Fibroblast of the aortic adventitia (primary cell): ENCODE measurements at places on chromosomes 12 and 14. TPM values are rescaled to one million over a fixed set of nuclear protein-coding genes. Genes with fewer than 3 reads are reported as not detected.

Gene TRAF3
- total RNA-seq: 19.3 and 21.5 TPM in 2 replicates

GRCh38 chr14:67815573-67816225, 691 bp downstream of the ZFYVE26 start:
- DNase-seq: peak; percentile 57

GRCh38 chr12:46585854-46586621, 213.5 kb upstream of the SLC38A2 start:
- peak; percentile 70 for DNase-seq

Gene SUOX
- total RNA-seq: 20.4 and 40.4 TPM in 2 replicates

Gene POTEM
- not detected in 2 replicates for total RNA-seq

Gene SMIM41
- 0.27 and 0.98 TPM in 2 replicates for total RNA-seq

Gene CD69
- total RNA-seq: not detected in 2 replicates

GRCh38 chr12:65586796-65587195, 237.5 kb upstream of the HMGA2 start:
- DNase-seq: no peak

DNA sequence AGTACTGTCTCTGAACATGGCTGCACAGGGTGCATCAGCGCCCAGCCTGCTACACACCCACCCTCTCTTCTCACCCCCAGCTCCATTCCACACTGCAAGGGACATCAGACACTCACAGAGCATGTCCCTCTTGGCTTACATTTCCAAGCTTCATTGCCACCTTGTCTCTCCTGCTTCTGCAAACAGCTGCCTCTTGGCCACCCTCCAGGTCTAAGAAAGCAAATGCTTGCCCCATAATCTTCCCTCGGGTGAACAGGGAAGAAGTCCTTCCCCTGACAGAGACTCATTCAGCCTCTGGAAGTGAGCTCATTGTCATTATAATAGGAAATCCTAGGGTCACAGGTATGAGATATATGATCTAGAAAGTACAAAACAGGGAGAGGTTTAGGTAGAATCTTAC, 505.2 kb downstream of the RMST start:
- no peak for DNase-seq

DNA sequence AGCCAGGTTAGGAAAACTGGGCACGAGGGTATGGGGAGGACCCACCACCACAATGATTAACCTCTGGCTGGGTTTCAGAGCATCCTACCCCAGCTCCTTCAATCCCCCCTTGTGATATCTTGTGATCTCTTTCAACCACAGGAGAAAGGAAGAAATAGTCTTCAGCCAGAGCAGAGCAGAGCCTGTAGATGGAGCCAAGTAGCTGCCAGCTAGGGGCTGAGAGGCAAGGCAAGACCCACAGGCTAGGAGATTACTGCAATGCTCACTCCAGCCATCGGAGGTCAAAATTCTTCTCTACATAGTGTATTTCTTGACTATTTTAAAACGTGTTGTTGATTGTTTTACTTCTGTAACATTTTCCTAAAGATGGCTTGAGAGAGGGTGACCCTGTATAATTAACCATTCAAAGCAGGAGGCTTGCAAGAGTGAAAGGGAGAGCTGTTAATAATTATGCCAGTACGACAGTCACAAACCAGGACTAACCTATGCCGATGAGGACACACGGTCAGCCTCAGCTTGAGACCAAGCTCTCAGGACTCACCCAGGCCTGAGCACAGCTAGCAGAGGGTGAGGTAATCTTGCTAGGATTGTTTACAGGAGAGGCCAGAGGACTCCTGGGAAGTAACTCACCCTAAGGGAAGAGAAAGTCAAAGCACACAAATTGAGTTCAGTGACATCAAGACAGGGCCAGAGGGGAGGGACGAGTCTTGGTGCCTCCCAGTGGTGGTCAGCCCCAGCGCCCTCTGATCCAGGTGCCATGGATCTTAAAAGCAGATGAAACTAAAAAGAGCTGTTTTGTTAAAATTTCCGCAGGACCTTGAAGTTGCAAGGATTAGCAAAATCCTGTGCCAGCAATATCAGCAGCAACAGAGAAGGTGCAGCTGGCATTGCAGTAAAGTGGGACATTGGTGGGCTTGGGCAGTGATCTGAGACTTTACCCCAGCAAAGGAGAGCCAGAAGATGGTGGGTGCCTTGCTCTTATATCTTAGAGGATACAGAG, 29.8 kb upstream of the CDKN3 start:
- DNase-seq: peak; percentile 71

DNA sequence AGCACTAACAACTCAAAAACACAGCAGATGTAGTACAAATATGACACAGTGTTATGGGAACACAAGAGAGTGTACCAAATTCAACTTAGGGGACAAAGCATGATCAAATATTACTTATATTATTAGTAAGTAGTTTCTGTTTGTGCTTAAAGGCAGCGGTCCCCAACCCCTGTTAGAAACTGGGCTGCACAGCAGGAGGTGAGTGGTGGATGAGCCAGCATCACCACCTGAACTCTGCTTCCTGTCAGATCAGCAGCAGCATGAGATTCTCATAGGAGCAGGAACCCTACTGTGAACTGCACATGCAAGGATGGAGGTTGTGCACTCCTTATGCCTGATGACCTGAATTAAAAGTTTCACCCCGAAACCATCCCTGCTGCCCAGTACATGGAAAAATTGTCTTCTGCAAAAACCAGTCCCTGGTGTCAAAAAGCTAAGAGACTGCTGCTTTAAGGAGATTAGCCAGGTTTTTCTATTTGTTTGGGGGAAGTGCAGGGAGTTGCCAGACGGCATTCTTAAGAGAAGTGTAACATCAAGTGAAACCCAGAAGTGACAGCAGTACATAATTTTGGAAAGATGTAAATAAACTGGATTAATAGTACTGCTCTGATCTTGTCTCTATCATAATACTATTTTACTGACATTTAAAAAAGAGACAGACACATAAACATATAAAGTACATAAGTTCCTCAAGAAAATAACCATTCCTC, 26.7 kb downstream of the GTF2A1 start:
- DNase-seq: no peak

DNA sequence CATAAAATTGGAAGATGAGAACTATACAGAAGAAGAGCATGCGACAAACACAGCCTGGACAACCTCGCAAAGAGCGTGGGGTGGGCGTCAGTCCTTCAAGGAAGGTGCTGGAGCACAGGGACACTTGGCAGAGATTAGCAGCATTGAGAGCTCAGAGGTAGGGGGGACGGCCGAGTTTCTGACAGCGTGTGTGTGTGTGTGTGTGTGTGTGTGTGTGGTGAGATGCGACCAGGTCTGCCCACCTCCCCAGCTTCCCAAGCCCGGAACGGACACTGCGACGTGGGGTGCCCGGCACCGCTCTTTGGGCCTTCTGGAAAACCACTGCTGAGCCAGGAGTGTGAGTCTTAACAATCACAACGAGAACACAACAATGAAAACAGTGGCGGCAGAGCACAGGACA, 17.9 kb upstream of the FBXO21 start:
- no peak for DNase-seq

GRCh38 chr12:1924996-1925683, 6.7 kb upstream of the CACNA2D4 start:
- DNase-seq: no peak

DNA sequence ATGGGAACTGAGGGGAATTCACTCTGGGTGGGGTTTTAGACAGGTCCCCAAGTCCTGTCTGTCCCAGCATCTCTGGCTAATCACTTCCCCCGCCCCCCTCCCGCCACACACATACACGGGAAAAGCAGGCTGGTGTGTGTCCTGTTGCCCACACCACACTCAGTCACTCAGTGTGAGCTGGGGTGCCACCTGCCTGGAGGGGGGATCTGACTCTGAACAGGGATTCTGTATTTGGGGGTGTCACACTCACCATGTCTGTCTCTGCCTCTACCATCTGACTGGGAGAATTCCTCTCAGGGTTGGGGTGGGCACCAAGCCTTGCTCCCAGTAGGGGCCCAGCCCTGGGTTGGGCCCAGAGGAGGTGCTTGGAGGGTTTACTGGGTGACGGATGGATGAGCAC, 31.1 kb downstream of the SH2B3 start:
- DNase-seq: no peak

Gene BEGAIN
- 0.18 and 0.33 TPM in 2 replicates for total RNA-seq

DNA sequence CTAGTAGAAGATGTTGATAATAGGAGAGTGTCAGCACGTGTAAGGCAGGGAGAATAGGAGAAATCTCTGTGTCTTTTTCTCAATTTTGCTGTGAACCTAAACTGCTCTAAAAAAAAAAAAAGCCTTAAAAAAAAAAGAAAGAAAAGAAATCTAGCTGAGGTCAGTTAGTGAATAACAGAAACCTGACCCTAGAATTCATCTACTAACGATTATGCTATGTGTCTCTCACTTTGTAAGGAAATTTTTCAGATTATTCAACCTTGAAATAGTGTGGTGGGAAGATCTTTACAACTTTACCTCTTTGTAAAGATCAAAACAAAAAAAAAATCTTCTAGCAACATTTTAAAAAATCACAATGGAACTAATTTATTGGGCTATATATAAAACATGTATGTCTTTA, 995.7 kb downstream of the GALC start:
- DNase-seq: no peak
